ENCODE measurements at places on chromosomes 12 and 14. TPM values are rescaled to one million over a fixed set of nuclear protein-coding genes. Genes with fewer than 3 reads are reported as not detected.
A peak's percentile ranks its signal among the peaks of the same experiment; 100 is the strongest.

- peak; percentile 50 for DNase-seq
Observed at GRCh38 chr12:12934556-12934955, 17.4 kb downstream of the GPRC5D start.

DNA sequence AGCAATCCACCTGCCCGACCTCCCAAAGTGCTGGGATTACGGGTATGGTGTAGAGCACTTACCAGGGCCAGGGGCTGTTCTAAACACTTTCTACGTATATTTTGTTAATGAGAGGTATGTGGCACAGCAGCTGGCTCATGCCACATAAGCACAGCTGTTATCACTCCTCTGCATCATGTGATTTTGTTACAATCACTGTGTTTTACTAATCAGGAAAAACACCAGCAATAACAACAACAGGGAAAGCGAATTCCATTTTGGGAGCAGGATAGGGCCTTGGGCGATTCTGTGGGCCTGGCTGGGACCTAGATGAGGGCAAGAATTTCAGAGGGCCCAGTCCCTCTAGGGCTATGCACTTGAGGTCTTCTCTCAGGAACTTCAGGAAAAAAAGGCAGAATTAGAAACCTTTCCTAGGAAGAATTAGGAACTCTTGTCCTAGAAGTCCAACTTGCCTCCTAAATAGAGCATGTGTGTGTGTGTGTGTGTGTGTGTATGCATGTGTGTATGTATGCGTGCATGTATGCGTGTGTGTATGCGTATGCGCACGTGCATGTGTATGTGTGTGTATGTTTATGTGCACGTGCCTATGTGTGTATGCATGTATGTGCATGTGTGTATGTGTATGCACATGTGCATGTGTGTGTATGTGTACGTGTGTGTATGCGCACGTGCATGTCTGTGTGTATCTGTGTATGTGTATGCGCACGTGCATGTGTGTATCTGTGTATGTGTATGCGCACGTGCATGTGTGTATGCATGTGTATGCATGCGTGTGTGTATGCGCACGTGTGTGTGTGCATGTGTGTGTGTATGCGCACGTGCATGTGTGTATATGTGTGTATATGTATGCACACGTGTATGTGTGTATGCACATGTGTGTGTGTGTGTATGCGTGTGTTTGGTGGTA, 41.8 kb upstream of the CORO1C start:
- DNase-seq: no peak

DNA sequence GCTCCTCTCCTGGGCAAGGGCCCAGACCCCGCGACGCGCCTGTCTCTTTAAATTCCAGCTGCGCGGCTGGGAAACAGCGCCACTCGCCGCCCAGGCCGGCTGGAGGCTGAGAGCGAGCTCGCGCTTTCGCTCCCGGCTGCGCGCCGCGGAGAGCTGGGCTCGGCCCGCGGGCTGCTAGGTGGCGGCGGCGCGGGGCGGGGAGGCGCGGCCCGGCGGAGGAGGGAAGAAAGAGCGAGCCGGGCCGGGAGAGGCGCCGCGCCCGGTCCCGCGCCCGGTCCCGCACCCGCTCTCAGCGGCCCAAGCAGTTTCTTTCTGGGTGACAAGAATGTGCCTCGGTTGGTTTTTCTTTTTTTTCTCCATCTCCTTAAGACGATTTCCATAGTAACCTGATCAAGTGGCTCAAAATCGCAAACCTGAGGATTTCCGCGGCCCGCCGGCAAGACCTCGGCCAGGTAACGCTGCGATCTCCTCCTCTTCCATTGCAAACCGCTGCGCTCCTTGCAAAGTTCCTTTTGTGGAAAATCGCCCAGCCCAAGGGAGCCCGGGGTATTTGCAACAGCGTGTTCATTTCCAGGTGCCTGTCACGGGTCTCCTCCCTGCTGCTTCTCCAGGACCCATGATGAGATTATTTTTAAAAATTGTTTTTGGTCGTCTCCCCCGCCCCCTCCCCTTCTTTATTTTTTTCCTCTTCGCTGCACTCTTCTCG, 259.5 kb upstream of the E2F7 start:
- peak; percentile 94 for DNase-seq

DNA sequence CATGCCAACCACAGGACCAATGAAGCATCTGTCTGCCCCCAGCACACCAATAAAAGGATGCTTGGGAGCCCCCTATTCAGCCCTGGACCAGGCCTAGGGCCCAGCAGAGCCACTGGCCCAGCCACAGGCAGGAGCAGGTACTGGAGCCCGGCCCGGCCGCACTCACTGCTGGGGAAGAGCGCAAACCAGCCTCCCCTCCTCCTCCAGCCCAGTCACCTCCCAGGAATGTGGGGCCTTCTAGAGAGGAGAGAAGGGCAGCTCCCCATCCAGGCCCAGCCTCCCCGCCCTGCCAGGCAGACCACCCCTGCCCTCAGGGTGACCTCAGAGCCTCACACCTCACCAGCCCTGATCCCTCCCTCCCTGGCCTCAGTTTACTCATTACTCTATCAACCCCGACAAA, 56.2 kb downstream of the CCNK start:
- DNase-seq: no peak

- peak; percentile 61 for DNase-seq
Observed at GRCh38 chr14:76050797-76051392, 65.3 kb downstream of the IFT43 start.

- DNase-seq: no peak
Observed at GRCh38 chr12:93595351-93595750, 22.9 kb downstream of the SOCS2 start.

DNA sequence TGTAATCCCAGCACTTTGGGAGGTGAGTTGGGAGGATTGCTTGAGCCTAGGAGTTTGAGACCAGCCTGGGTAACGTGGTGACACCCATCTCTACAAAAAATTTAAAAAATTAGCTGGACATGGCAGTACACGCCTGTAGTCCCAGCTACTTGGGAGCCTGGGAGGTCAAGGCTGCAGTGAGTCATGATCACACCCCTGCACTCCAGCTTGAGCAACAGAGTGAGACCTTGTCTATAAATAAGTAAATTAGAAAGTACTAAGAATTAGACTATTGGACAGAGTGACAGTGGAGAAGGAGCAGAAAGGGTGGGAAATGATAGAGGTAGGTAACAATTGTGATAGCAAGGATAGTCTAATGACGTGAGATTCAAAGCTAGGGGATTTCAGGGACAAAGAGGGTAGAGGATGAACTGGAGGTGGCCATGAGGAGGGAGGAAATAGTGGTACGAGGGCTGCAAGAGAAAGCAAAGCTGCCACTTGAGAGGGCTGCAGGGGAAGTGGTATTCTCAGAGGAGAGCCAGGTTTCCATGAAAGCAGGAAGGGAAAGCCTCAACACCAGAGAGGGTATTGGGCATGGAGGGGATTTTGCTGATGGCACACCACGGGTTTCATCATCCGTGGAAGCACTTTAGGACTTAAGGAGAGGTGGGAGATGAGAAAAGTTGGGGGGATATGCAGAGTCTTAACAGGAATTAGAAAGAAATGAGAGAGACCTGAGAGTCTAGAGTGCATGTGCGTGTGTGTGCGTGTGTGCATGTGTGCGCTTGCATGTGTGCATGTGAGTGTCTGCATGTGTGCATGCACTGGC, 85.6 kb downstream of the SYNE2 start:
- no peak for DNase-seq

Gene TMEM253
- polyA plus RNA-seq: 0.43 TPM

Gene KIF5A
- polyA plus RNA-seq: 0.69 TPM

Gene GAS2L3
- 1.7 TPM for polyA plus RNA-seq

Gene PRDM4
- 18.4 TPM for polyA plus RNA-seq

All from kidney (tissue), 22 donors.